Mucosa of gallbladder (tissue), 1 donor: ENCODE measurements at places on chromosomes 2 and 18. TPM values are rescaled to one million over a fixed set of nuclear protein-coding genes. Genes with fewer than 3 reads are reported as not detected.

- DNase-seq: no peak
Measured at GRCh38 chr2:134195341-134195740, 58.5 kb upstream of the MGAT5 start.

DNA sequence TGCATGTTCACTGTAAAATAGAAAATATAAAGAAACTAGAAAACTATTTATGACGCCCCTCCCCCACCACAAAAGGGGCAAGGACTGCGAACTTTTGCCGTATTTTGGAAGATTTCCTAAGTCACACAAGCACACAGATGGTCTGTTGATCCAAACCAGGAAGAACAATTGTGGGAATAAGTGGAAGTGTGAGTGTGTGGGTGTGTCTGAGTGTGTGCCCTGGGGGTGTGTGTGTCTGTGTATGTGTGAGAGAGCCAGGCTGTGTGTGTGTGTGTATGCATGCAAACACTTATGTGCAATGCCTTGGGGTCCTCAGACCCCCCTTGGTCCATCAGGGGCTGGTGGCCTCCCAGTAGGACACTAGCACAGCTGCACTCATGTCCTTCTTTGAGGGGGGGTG is 43.1 kb downstream of the HPCAL1 start:
- no peak for DNase-seq

- peak; percentile 57 for DNase-seq
Measured at GRCh38 chr18:25503567-25504081, 151.7 kb upstream of the ZNF521 start.

GRCh38 chr2:180077295-180077906 is 70.3 kb upstream of the CWC22 start:
- DNase-seq: no peak

- DNase-seq: no peak
Measured at GRCh38 chr2:135948141-135948540, 37.3 kb downstream of the DARS1 start.

Gene NR4A2
- 11.9 TPM for total RNA-seq

DNA sequence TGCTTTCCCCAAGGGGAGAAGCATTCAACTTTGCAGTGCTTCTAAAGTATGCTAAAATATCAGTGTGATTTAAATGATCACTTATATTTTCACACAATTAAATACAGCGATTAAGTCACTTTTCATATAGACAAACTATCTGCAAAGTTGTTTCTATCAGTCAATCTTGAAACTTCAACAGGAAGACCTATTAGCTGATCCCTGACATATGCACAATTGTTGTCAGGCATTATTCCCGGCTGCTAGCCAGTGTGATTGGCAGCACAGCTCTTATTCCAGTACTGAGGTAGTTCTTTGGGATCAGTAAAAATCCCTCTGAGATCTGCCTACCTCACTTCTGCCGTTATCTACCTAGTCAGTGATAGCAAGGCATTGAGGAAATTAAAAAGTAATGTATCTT is 629.5 kb downstream of the NR4A2 start:
- DNase-seq: no peak

- no peak for DNase-seq
Measured at GRCh38 chr2:231602859-231603467, 10.3 kb downstream of the TEX44 start.

Gene EPAS1
- total RNA-seq: 221 TPM

Gene AP1S3
- total RNA-seq: 43.3 TPM

- DNase-seq: no peak
Measured at GRCh38 chr2:102795641-102796040, 33.8 kb downstream of the TMEM182 start.

GRCh38 chr18:63823516-63824219 is 48.5 kb downstream of the SERPINB7 start:
- DNase-seq: no peak

DNA sequence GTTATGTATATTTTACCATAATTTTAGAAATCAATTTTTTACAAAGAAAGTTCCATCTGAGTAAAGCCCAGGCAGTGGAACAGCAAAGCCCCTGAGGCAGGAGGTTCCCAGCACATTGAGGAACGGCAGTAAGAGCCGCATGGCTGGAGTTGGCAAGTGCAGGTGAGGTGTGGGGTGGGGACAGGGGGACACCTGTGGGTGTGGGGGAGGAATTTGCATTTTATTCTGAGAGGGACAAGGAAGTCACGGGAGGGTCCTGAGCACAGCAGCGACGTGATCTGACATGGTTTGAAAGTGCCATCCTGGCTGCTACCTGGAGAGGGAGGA is 16.1 kb upstream of the ADI1 start:
- no peak for DNase-seq

DNA sequence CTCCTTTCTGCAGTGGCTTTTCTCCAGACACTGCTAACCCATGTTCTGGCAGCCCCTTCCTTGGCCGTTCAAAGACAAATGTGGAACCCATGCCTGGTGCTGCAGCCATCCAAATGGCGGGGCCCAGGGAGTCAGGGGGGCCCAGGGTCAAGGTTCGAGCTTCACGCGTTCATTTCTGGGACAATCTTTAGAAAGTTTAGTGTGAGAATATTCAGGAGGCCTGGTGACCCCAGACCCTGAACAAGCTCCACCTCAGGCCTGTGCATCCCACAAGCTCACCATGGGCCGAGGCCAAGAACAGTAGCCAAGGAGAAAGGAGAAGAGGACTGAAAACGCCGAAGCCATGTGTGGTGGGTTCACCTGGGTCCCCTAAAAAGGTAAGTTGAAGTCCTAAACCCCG is 54.4 kb downstream of the ANKMY1 start:
- peak; percentile 4 for DNase-seq

GRCh38 chr18:5302606-5303005 is 7.1 kb upstream of the ZBTB14 start:
- no peak for DNase-seq

Gene ERMN
- total RNA-seq: not detected

Gene ABCG8
- 2.6 TPM for total RNA-seq

DNA sequence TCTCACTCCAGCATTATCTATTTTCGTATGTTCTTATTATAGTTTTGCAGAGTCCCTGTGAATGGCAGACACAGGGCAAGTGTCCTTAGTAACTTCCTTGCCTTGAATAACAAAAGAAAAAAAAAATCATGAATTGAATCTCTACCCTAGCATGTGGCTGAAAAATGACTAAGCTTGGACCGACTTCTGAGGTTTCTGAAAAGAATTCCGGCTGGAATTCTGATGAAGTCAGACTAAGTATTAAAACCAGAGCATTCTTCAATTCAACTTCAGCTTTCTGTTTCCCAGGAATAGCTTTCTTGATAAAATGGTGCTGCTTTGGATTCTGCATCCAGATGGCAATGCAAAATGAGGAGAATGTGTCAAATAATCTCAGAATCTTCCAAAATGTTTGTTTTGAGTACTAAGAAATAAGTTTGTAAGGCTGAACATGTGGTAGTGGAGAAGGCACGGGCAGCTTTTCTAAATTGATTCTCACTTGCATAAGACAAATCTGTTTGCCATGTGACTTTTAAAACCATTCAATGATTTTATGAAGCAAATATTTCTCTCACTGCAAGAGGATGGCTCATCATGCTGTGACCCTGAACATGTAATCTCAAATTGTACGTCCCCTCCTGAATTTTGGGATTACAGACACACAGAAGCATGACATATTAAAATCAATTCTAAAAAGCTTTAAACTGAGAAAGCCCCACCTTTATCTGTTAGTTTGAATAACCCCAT is 1462.8 kb upstream of the LRRTM1 start:
- DNase-seq: no peak

Gene SERPINB4
- total RNA-seq: not detected

DNA sequence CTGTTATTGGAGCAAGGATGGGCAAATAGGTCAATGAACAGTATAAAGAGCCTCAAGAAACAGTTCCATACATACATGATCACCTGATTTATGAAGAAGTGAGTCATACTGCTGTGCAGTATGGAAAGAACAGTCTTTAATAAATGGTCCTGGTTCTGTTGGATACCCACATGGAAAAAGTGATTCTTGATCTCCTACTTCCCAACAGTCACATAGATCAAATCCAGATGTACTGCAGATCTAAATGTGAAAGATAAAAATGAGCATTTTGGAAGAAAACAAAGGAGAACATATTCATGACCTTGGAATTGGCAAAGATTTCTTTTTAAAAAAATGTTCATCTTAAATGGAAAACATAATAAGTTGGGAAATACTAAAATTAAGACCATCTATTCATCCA is 75.8 kb downstream of the CCDC148 start:
- DNase-seq: no peak

Gene SCN1A
- not detected for total RNA-seq

GRCh38 chr2:240440704-240441320 is 5.3 kb downstream of the GPC1 start:
- no peak for DNase-seq

DNA sequence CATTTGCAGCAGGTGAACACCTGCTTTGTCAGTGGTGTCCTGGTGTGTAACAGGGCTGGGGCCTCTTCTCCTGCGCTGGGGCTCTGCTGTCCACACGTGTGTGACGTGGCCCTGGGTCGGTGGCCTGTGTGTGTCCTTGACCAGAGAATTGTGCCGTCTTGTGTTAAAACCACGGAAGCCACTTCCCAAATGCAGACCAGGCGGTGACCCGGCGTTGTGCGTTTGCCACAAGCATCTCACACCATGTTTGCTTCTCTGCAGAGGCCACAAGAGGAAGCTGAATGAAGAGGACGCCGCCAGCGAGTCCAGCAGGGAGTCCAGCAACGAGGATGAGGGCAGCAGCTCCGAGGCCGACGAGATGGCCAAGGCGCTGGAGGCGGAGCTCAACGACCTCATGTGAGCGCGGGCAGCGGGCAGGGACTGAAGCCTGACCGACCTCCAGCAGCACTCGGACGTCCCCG is 44.3 kb upstream of the KCNG2 start:
- DNase-seq: no peak

Gene FKBP7
- total RNA-seq: 9.1 TPM

DNA sequence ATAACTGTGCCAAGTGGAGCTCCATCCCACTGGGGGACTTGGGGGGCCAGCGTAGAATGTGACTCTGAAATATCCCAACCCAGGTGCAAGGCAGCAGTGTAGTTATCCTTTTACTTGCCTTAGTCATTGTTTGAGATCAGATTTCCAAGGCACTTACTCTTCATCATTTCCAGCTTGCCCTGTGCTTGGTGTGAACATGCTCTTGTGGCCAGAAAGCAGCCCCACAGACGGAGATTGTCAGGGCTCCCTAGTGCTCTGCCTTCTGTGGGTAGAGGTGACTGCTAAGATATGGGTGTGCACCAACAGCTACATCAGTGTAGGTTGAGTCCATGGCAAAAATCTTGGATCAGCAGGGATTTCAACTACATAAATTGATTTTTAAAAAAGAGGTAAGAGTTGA is 2010.0 kb upstream of the PIK3C3 start:
- DNase-seq: no peak
